ENCODE measurements at places on chromosomes 2 and 18.

DNA sequence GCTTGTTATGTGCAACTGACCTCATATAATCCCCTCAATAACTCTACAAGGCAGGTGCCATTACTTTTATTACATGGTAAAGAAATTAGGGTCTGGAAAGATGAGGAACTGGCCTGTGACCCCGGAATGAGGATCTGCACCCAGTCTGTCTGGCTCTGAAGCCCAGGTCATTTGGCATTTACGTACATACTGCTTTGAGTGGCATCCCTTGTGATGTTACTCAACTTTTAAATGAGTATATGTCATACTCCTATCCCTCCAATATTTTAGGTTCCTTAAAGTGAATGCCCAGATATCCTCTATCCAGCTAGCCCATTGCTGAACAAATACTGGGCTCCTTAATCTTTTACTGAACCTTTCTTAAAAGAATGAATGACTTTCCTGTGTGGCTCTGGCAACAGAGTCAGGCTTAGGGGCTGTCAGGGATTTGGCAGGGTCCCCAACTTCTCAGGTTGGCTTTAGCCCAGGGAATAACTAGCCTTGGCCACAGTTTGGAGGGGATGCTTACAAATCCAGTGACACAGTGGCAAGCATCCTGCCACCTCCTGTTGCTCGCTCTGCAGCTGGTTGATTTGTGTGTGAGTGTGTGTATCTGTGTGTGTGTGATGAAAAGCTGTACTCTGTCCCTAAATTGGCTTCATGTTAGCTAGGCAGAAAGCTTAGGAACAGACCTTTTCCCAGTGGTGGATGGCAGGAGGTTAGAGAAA lies 3.4 kb upstream of the CXCR4 start:
- no peak for DNase-seq

DNA sequence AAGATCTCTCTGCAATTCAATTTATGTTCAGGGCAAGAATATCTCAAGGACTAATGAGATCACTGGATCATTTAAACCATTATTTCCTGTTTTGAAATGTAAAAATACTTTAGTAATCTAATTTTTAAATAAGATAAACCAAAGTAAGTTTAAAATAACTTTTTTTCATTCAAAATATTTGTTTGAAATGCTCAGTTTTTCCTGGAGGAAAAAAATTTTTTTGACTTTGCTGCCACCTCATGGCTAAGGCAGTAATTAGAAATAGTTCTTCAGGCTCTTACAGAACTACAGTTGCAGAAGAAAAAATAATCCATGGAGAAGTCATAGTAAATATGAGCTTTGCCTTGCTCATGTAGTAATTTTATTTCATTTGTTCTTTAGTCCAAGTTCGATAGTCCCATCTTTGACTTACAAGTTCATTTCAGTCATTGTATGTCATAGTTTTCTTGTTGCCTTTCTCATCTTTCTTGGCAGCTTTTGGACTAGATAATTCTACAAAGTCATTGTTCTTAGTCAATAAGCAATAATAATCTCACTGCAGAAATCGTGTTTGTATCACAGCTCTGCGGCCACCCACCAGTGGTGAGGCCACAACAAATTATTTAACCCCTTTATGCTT lies 127.4 kb downstream of the DPP4 start:
- peak; percentile 35 for DNase-seq

DNA sequence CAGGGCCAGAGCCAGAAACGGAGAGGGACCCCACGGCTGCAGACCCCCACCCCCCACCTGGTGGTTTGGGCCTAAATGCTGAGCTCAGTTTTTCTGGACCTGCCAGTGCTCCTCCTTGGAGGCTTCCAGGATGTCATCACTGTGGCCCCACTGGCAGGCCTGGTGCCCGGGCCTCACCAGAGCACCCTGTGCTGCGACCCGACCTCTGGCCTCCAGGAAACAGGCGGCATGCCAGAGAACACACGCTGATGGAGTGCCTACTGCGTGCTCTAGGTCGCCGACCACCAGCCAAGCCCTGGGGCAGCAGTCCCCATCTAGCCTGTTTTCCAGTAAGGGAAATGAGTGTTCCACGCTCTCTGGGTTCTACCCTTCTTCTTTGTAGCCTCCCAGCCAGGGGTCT lies 33.8 kb downstream of the HS6ST1 start:
- no peak for DNase-seq

GRCh38 chr2:102317715-102318114 lies 6.4 kb downstream of the IL1RL1 start:
- DNase-seq = no peak

- DNase-seq = no peak
Observed at GRCh38 chr2:212953170-212953920, 198.1 kb downstream of the IKZF2 start.

DNA sequence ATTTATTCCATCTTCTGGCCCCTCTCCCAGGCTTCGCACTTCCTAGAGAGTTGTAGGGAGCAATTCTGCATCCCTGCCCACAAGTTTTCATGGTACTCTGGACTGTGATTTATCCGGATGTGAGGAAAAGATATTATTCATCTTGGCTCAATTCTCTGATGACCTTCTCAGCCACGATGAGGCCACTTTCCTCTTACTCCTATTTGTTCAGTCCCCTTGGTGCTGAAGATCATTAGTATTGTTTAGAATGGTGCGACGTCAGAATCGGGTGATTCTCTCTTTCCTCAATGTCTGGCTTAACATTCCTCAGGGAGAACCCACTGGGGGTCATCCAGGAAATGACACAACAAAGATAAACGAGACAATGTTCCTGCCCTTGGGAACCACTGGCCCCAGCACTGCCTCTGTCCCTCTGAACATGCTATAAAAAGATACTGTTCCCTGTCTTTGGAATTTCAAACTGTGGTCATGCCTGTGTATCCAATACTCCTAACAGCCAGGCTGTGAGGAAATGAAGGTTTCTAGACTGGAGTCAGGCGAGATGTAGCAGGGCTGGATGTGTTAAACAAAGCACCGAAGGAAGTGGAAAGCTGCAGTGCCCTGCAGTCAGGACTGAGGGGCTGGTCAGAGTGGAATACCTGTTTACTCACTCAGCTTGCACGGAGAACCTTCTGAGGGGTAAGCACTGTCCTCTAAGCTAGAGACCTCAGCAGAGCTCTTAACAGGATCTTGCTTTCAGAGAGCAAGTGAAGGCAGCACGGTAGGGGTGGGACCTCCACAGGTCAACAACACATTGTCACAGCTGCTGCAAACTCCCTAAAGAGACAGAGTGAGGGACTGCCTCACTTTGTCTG lies 12.9 kb upstream of the GLI2 start:
- DNase-seq = no peak

DNA sequence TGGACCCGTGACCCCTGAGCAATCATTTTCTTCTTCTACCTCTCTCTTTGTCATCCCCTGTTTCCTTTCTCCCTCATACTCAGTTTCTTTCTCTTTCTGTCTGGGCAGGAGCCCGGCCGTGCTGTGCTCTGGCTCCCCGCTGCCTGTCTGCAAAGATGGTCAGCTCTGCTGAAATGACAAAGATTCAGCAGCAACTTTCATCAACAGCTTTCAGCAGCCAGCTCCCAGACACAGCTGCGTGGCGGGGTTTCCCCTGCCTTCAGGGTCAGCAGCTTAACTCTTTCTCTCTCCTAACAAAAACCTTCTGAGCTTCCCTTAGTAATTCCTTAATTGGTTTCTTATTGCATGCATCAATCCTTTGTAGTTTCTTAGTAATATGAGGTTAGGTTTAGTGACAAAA lies 1234.4 kb downstream of the CNTNAP5 start:
- DNase-seq = no peak

DNA sequence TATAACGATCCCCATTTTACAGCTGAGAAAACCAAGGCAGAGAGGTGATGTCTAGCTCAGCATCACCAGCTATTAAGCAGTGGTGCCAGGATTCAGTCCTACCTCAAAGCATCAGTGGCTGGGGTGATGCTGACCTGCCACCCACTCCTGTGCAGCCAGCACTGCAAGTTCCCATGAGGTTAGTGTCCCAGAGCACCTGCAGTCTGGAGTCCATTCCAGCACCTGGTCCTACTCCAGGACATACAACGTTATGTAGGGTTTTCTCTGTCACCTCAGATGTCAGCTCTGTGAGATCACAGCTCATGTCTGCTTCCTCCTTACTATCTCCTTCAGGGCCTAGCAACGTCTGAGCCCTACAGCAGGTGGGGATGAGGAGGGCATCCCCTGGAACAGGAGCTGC lies 328.0 kb upstream of the HS6ST1 start:
- DNase-seq = no peak

GRCh38 chr2:22355816-22356433 lies 1029.1 kb upstream of the KLHL29 start:
- peak; percentile 2 for DNase-seq

DNA sequence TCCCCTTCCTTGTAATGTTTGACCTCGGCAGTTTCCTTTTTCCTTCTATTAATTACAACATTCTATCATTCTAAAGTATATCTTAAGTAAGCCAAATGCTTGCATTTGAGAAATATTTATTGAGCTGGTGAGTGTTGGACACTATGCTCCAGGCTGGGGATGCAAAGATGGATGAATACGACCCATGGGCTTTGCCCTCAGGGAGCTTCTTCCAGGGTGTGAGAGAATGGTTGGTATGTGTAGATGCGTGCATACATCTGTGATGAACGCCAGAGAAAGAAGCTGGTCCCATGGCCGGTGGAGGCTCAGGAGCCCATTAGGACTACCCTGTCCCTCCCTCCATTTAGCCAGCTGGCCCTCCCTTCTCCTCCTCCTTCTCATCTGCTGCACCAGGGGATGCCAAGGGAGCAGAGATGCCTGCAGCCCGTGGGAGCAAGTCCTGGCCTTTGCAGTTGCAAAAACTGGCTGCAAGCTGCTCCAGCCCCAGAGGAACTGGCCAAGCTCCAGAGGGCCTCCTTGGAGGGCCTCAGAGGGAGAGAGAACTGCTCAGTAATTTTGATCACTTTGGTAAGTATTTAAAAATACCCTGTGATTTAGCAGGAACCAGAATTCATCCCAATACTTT lies 65.7 kb upstream of the FOSL2 start:
- no peak for DNase-seq

DNA sequence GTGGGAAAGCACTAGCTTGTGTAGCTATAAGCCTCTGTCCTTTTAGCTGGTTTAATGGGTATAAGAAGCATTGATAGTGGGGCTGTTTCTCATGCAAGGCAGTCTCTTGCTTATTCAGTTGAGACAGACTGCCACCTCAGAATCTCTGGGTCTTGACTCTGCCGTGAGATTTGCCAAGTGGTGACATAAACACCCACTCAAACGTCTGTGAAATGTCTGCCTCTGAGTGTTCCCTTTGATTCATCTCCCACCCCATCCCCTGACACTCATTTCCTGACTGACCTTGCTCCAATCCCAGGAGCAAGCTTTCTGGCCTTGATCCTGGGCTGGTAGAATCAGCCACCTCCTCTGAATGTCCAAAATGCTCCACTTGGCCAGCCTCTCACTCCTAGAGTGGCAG lies 141.9 kb upstream of the RBMS1 start:
- no peak for DNase-seq

GRCh38 chr2:18558458-18558857 lies 2.0 kb downstream of the RDH14 start:
- no peak for DNase-seq

DNA sequence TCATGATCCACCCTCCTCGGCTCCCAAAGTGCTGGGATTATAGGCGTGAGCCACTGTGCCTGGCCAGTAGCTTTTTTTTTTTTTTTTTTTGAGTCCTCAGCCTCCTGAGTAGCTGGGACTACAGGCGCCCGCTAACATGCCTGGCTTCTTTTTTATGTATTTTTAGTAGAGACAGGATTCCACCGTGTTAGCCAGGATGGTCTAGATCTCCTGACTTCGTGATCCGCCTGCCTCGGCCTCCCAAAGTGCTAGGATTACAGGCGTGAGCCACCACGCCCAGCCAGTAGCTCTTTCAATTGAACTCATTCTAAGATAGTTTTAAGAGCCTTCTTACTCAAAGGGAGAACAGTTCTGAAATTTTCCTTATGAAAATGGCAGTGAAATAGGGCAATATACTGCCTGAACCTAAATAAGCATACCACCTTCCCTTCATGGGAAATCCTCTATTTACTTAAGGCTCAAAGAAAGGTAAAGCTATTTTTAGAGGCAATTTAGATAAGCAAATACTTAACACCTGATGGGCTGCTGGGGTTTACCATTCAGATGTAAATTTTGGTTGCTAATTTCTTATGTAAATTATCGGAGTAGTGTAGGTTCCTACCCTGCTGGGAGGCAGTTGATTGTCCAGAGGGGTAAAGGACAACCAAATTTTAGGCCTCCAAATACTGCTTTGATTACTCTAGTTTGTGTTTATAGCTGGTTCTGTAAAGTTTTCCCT lies 144.7 kb downstream of the GREB1L start:
- DNase-seq = no peak

DNA sequence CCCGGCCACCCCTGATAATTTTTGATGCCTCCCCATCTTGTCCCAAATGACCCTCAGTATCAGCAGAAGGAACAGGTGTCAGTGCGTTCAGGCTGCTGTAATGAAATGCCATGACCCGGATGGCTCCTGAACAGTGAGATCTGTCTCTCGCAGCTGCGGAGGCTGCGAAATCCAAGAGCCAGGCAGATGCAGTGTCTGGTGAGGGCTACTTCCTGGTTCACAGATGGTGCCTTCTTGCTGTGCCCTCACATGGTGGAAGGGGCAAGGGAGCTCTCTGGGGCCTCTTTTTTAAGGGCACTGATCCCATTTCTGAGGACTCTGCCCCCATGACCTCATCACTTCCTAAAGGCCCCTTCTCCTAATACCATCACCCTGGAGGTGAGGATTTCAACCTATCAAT lies 152.2 kb downstream of the TWIST2 start:
- no peak for DNase-seq

DNA sequence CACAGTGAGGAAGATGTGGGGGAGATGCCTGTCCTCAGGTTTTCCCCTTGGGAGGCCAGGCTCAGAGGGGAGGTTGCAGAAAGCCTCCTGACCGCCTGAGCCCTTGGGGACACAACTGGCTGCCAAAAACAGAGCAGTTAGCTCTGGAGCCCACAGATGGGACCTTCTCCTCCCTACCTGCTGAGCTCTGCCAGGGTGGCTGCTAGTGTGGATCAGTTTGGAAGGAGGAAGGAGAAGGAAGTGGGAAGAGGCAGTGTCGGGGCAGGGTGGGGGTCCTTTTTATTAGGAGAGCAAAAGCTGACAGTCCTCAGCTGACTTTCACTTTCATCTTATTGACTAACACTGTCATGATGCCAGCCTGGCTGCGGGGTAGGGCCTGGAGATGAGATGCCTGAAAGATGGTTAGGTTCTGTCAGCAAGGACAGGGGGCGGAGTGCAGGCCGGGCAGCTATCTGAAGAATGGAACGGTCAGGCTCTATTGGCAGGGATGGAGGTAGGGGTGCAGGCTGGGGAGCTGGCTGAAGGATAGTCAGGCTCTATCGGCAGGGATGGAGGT lies 188.5 kb upstream of the HDAC4 start:
- DNase-seq = no peak

GRCh38 chr2:75548036-75548573 lies 12.6 kb downstream of the EVA1A start:
- peak; percentile 48 for DNase-seq

- DNase-seq = no peak
Observed at GRCh38 chr2:129170570-129170969, 808.9 kb upstream of the RAB6C start.

- DNase-seq = no peak
Observed at GRCh38 chr2:41662461-41662860, 385.4 kb upstream of the PKDCC start.

DNA sequence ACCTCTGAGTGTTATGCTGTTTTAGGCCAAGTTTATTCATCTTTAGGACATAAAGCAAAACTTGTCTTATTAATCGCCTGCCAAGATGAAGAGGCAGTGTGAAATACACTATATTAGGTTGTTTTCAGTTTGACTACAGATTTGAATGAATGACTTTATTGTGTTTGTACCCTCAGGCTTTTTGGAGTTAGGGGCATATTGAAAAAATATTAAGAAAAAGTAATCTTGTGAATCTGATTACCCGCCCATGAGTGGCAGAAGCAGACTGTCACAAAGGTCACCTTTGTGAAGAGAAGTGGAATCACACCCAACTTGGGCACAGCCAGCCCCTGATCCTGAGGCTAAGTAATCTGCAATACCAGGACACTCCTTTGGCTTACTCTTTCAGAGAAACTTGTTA lies 382.5 kb downstream of the NYAP2 start:
- DNase-seq = no peak

All from NCI-H2029 treated with DMSO at 0.1 percent for 48 hours (cell line).